WTC11 (cell line): ENCODE measurements at places on chromosomes 1 and 21.

DNA sequence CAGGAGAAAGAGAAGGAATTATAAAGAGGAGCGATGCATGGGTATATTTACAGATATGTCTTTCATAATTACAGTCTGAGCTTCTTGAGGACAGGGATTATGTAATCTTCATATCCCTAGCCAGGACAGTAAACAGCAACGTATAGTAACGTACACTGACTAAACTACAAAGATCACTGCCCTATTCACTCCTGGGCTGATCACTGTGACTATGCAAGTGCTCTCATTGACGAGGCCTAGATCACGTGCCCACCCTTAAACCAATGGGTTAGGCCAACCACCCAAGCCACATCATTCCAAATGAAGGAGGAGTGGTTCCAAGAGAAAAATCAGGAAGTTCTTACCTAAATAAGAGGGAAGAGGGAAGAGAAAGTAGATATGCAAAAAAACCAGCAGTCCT lies 18.5 kb downstream of the PIK3R3 start:
- DNase-seq: no peak

DNA sequence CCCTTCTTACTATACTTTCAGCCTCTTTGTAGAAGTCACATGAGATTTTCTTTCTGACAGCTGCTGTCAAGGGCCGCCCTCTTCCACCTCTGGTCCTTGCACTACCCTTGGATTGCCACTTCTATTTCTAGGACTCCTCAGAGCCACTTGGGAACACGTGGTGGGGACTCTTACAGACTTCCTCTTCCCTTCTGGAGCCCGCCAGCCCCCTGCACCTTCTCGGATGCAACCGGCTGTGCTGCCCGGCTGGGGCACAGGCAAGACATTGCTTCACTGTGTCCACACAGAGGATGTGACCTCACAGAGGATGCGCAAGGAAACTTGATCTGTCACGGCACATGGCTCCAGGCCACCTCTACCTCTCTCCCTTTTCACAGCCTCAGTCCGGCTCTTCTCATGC lies 2.4 kb upstream of the IKBKE start:
- no peak for DNase-seq

DNA sequence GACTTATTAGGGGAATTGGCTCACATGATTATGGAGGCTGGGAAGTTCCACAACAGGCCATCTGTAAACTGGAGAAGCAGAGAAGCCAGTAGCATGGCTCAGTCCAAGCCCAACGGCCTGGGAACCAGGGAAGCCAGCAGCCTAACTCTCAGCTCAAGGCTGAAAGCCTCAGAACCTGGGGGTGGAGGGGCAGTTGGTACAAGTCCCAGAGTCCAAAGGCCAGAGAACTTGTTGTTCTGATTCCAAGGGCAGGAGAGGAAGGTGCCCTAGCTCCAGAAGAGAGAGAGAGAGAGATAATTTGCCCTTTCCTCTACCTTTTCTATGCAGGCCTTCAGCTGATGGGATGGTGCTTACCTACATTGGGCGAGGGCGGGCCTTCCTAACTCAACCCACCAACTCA lies 55.3 kb downstream of the MAN1C1 start:
- DNase-seq: no peak

DNA sequence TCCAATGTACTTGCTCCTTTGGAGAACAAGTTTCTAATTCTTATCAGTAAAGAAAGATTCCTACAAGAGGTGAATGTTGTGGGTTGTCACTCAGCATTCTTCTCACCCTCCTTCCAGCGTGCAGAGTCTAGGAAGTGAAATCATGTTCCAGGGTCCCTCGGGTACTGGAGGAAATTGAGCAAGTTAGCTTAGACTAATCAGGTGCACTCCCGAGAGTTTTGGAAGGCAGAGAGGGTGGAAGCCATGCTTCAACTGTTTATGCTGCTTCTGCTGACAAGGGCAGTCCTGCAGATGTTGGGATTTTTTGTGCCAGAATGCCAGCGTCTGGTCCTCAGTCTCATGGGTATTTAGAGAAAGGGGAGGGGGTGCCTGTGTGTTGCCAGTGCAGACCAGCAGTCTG lies 5.3 kb upstream of the C1orf115 start:
- DNase-seq: no peak

GRCh38 chr1:175094626-175095025 lies 27.0 kb downstream of the TNN start:
- no peak for DNase-seq

GRCh38 chr21:46100906-46101305 lies 3.0 kb downstream of the COL6A2 start:
- no peak for DNase-seq
